ENCODE measurements at places on chromosomes 7 and 10. TPM values are rescaled to one million over a fixed set of nuclear protein-coding genes. Genes with fewer than 3 reads are reported as not detected.

DNA sequence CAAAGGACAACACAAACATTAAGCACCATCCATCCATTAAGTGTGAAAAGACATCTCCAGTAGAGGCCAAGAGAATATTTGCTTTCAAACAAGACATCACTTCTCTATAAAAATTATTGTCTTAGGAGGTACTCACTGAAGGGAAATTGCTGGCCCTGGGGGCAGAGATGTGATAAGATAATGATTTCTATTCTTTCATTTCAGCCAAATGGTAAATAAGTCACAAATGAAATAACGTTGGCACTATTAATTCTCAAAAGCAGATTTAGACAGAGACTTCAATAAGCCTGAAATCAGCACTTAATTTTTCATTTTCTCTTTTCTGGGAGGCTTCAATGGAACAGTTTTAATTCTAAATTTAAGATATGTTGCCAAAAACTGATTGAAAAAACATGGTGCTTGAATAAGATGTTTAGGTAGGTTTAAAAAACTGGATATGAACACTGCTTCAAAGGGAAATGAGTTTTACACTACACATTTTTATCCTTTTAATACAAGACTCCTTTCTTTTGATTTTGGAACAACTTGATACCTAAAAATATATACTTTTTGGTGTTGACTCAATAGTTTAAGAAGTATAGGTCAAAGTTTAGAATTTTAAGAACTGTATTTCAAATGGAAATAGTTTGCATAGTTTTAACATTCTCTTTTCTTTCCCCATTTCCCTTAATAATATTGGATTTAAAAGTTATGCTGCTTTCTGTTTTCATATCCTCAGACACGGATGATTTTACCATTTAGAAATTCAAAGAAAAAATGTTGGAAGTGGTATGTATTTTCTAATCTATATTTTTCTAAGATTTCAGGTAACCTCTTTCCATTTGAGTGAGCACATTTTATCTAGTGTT is 204.0 kb downstream of the AHR start:
- DNase-seq: no peak

The ADRA2A gene
- total RNA-seq: 0.06 TPM

DNA sequence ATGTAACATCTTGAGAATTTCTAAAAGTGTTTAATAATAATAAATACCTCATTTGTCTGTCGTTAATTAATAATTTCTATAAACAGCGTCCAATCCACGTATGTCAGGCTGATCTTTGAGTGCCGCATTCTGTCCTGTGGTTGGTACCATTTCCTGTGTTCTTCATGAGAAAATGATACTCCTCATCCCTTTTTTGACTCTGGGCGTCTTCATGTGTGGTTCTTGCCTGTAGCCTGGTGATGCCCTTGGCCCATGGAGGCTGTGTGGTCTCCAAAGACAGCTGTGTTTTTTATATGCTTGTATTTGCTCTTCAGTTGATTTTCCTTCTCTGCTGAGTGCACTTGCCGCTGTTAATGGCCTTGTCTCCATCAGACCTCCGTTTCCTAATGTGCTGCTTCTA is 31.5 kb downstream of the GLRX3 start:
- no peak for DNase-seq

DNA sequence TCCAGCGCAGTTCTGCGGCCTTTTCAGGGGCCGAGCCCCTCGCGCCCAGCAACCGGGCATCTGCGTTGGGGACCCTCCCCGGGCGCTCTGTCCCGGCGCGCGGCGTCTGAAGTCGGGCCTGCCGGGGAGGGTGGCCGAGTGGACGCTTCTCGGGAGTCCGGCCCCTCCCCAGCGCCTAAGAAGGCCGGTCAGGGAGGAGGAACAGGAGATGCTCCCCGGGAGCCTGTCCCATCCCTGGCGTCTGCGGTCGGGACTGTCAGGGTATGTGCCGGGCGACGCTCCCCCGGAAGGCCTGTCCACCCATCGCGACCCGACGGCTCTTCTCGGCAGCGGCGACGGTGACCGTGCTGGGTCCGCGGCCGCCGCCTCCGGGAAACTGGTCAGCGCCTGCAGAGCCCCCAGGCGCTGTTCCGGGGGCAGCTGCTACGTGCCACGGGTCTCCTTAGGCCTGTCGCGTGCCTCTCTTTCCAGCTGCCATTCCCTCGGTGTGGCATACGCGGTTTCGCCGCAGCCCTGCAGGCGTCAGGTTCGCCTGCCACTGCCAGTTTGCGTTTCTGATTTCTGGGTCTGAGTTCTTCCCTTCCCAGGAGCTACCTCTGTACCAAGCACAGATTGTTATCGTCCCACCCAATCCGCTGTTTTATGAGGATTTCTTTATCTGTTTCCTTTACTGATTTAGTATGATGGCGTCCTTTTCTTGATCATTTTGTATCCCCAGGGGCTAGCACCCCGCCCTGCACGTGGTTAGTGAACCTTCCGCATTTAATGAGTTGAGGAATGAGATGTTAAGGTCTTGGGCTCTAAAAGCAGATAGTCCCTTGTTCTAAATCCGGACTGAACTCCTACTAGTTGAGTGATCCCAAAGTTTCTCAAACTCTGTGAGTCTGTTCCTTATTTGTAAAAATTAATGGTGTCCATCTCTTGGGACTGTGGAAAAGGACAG is 782 bp downstream of the IFIT5 start:
- peak; percentile 60 for DNase-seq

The PRR15 gene
- total RNA-seq: 0.77 TPM

The UNCX gene
- total RNA-seq: not detected

DNA sequence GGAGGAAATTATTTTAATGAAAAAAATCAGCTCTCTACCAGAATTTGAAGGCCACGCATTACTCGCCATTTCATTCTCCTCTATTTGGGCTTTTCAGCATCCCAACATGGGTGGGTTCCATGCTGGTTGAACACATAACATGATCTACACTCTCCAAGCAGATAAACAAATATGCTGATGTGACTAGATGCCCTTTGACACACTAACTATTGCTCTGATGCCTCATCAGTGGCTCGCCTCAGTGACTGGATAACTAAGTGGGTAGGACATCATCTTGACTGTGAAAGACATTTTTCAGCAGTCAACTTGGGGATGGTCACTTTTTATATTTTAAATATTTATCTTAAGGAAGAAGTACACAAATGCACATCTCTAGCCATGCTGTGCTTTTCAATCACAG is 113.9 kb upstream of the LAMB4 start:
- DNase-seq: no peak

DNA sequence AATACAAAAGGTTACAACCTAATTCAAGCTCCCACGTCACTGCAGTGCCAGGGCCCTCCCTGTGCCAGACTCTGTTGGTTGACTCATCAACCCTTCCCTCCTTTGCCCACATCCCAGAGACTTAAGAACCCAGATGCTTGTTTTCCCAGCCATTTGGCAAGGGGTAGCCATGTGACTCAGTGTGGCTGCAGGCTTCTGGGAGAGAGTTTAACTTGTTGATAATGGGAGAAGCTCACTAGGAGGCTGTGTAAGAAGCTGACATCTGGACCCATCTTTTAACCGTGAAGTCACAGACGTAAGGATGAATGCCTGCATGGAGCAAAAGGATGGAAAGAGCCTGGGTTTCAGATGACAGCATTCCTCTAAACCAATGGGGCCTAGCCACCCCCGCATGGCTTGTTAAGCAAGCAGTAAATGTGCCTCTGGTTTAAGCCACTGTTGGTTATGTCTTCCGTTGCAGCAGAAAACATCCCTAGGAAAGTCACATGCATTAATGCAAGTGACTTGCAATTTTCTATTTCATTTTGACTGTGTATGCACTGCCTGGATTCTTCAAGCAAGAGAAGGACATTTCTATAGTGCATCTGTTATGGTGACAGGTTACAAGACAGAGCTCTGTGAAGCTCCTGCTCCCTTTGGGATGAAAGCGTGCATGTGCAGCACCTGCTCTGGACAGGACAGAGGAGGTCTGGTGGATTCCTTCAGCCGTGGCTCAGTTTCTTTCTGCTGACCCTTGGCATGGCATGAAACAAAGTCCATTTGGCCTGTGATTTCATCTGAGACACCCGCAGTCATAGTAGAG is 57.5 kb upstream of the CREB5 start:
- peak; percentile 17 for DNase-seq

GRCh38 chr10:6778992-6779701 is 199.1 kb upstream of the PRKCQ start:
- DNase-seq: no peak

DNA sequence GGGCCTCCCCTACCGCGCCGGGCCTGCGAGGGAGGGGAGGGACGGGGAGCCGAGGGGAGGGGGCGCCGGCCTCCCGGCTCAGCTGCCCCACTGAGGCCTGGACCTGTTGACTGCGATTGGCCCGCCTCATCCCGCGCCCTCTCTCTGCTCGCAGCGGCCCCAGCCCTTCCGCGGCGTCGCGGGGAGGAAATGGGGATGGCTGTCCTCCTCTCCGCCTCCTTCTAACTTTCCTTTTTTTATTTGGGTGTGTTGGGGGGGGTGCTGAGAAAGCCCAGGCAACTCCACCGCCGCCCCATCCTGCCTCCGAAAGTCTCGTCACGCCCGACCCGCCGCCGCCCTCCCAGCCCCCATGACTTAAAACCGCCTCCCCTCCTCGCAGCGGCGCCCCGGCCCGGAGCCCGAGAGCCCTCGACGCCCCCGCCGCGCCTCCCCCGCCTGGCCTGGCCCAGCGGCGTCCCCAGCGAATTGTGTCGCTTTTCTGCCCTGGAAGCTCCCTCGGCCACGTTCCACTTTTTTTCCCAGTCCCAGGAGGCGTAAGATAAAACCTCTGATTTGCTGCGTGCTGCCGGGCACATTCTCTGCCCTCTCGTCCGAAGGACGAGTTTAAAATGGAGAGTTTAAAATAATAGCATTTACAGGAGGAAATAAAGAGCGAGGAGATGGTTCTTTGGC is 842 bp upstream of the SKIDA1 start:
- peak; percentile 83 for DNase-seq

- DNase-seq: no peak
Observed at GRCh38 chr10:129696636-129697035, 229.6 kb downstream of the MGMT start.

The PTCD1 gene
- 8.3 TPM for total RNA-seq

- DNase-seq: no peak
Observed at GRCh38 chr7:157412021-157412443, 75.2 kb downstream of the DNAJB6 start.

Data from neural progenitor cell (in vitro differentiated cells).